ENCODE measurements at places on chromosomes 2 and 18. TPM values are rescaled to one million over a fixed set of nuclear protein-coding genes. Genes with fewer than 3 reads are reported as not detected.

CRYGC gene
- not detected for total RNA-seq

REG1B gene
- not detected for total RNA-seq

ZNF142 gene
- 17.8 TPM for total RNA-seq

GRCh38 chr2:107777974-107778373 is 48.7 kb upstream of the RGPD4 start:
- no peak for DNase-seq

DNA sequence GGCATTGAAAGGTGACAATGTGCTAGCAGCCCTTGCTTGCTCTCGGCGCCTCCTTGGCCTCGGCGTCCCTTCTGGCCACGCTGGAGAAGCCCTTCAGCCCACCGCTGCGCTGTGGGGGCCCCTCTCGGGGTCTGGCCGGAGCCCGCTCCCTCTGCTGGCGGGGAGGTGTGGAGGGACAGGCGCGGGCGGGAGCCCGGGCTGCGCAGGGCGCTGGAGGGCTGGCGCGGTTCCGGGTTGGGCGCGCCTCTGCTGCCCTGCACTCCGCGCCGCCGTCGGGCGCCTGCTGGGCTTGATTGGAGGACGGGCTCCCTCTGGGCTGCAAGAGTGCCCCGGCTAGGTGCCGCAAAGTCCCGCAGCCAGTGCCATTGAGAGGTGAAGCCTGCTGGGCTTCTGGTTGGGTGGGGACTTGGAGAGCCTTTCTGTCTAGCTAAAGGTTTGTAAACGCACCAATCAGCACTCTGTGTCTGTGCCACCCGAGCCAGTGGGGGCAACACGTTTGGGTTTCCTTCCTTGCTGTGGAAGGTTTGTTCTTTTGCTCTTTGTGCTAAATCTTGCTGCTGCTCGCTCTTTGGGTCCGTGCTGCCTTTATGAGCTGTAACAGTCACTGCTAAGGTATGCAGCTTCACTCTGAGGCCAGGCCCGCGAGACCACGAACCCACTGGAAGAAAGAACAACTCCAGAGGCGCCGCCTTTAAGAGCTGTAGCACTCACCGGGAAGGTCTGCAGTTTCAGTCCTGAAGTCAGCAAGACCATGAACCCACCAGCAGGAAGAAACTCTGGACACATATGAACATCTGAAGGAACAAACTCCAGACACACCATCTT is 14.8 kb upstream of the IMP4 start:
- DNase-seq, result no peak

MYO1B gene
- total RNA-seq, result 26.3 TPM

DNA sequence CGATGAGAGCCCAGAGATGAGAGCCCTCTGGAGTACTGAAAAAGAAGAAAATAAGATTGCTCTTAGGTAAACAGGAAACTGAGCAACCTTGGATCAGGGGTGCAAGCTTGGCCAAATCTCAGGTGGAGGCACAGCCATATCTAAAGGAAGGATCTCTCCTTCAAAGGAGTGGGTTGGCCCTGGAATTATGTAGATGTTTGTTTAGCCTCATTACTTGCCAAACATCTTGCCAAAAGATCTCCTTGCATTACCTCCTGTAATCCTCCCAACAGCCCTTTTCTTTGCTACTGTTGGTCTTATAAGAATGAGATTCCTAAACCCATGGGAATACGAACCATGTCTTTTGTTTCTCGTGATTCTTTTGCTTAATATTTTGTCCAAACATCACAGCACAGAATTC is 332.6 kb upstream of the NCKAP5 start:
- no peak for DNase-seq

FRZB gene
- total RNA-seq, result 5.3 TPM

- DNase-seq, result no peak
Observed at GRCh38 chr18:79797518-79798345, at the start of gene KCNG2. KCNG2 (plus strand) TSS chr18:79797938; CDS start chr18:79863668, 65,730 bp downstream.

- DNase-seq, result no peak
Observed at GRCh38 chr2:68466778-68467076, 367 bp downstream of the FBXO48 start.

- no peak for DNase-seq
Observed at GRCh38 chr2:37543999-37544557, 127.4 kb downstream of the CDC42EP3 start.

GRCh38 chr18:12304351-12305210 is 3.5 kb upstream of the TUBB6 start:
- DNase-seq, result no peak

- no peak for DNase-seq
Observed at GRCh38 chr2:83633423-83633822, 825.7 kb downstream of the SUCLG1 start.

AGPS gene
- total RNA-seq, result 27.4 TPM

TRABD2A gene
- 0.91 TPM for total RNA-seq

DNA sequence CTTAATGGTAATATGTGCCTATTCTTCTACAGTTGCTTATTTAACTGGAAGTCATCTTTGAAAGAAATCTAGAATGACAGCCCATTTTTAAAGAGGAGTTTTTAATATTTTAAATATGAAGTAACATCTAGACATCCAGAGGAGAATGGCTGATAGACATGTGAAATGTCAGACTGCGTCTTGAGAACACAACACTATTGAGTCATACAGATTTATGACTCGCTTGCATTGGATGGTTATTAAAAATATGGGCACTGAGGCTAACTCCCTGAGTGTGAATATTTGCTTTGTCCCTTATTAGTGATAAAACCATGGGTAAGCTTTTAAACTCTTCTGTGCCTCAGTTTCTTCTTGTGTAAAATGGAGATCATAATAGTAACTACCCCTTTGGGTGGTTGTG is 22.9 kb downstream of the TDRD15 start:
- no peak for DNase-seq

GRB14 gene
- total RNA-seq, result 14.8 TPM

DNA sequence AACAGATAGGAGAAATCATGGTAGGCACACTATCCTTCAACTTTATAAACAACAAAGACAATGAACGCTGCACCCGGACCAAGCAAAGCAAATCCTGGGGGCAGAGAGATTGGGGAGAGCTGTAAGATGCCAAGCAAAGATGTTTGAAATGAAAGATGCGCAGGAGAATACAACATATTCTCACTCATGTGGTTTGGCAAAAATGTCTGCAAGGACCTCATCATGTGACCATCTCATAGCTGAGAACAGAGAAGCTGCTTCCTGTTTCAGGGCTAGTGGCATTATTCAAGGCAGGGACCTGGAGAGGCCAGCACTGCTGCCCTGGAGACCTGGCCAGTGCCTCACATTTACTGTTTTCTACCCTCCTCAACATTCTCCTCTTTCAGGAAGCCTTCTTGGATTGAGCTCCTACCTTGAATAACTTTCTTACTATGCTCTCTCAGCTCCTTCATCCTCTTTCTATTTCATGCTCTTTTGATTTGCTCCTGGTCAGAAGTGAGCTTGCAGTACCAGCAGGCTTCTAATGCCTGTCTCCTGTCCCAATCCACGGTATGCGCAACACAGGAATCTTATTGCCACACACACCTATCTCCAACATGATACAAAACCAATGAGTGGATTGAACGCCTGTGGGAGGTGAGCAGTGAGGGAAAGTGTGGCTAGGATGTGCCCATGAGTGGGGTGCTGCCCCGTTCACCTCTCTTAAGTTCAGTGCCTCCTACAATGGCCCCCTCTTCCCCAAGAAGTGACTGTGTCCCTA is 133.0 kb downstream of the CELF4 start:
- DNase-seq, result no peak

OTOF gene
- total RNA-seq, result not detected

DNA sequence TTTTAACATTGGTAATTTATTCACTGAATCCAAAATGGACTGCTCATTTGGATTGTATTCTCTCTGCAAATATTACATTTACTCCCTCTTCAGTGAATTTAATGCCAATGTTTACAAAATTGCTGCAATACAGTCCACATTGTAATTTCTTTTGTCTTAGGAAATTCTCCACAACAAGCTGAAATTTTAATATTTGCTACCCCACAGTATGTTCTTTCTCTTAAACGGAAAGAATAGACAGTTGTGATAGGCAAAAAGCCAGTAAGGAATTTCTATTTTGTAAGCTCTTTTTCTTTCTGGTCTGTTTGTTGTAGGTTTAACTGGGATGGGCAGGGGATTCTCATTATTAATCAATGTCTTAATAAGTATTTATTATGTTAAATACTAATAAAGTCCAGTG is 92.0 kb downstream of the CSRNP3 start:
- DNase-seq, result no peak

- no peak for DNase-seq
Observed at GRCh38 chr2:209114588-209115240, 309.1 kb upstream of the MAP2 start.

PTPRN gene
- total RNA-seq, result not detected

DNA sequence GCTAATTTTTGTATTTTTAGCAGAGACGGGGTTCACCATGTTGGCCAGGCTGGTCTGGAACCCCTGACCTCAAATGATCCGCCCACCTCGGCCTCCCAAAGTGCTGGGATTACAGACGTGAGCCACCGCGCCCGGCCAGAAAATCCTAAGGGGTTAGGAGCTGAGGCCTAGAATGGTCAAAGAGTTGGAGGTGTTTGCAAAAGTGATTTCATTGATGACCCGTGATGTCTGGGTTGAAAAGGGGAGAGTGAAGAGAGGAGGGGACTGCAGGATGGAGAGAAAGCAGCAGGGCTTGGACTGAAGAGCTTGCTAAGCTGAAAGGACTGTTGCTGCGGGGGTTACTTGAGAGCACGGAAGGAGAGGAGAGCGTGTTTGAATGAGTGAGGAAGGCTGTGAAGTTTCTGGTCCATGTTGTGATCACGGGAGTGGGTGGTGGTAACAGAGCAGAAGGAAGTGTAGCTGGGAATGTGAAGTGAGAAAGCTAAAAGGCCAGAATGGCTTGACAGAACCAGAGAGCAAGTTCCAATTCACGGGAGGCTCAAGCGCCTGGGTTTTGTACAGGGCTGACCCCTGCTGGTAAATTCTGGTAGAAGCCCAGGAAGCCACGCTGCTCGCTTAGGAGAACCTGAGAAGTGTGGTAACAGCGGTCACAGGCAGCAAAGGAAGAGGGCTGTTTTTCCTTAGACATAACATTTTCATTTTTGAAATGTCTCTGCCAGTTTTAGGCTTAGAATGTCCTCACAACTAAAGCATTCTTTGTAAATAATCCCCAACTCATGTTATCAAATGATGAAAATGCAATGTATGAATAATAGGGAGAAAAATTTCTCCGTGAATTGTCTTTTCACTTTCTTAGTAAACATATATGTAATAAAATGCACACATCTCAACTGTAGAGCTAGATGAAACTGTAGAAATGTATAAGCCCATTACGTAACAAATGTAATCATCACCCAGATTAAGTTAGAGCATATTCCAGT is 40.5 kb upstream of the ACTR2 start:
- DNase-seq, result peak; percentile 74

CABLES1 gene
- total RNA-seq, result 20.4 TPM

DNA sequence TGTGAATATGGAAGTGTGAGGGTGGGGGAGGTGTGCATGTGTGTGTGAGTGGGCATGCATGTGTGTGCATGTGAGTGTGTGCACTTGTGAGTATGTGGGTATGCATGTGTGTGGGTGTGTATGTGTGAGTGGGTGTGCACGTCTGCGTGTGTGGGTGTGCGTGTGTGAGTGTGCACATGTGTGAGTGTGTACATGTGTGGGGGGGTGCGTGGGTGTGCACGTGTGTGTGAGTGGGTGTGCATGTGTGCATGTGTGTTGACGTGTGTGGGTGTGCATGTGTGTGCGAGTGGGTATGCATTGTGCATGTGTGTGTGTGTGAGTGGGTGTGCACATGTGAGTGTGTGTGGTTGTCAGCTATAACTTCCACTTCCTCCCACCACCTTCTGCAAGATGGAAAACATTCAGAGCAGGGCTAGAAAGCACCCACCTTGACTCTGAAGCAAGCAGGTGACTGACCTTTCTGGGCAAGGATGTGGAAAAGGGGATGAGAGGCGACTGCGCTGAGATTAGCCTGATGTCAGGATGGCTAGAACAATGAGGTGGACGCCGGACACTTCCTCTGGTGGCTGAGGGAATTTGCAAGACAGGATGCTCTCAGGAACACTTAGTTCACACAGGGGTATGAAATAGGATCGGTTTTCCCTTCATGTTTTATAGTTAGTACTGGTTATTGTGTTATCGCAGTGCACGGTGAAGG is 103.6 kb downstream of the ACKR3 start:
- no peak for DNase-seq

DNA sequence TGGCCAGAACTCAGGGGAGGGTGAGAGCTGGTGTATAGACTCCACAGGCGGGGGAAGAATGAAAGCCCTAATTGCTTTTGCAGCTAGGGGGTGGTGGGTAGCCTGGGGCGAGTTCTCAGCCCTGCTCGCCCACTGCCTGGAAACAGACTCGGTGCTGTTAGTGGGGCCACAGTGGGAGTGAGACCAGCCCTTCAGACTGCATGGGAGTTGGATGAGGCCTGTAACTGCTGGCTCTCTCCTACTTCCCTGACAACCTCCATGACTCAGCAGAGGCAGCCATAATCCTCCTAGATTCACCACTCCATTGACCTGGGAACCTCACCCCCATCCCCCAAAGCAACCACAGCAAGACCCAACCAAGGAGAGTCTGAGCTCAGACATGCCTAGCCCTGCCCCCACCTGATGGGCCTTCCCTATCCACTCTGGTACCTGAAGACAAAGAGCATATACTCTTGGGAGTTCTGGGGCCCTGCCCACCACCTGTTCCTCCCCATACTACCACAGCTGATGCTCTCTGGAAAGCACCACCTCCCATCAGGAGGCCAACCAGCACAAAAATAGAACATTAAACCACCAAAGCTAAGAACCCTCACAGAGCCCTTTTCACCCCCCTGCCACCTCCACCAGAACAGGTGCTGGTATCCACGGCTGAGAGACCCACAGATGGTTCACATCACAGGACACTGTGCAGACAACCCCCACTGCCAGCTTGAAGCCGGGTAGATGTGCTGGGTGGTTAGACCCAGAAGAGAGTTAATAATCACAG is 226.3 kb downstream of the EIPR1 start:
- no peak for DNase-seq

GRCh38 chr2:20491739-20492531 is 45.1 kb downstream of the RHOB start:
- DNase-seq, result peak; percentile 48

RALB gene
- total RNA-seq, result 52.5 TPM

HAAO gene
- total RNA-seq, result 3.4 TPM

- no peak for DNase-seq
Observed at GRCh38 chr18:49652881-49653724, 91.2 kb downstream of the LIPG start.

GRCh38 chr2:127675331-127676261 is at the start of gene LIMS2:
LIMS2 (minus strand) TSS chr2:127675530; CDS start chr2:127675024, 506 bp downstream.
- peak; percentile 71 for DNase-seq
